ENCODE measurements at places on chromosomes 2 and 18.

DNA sequence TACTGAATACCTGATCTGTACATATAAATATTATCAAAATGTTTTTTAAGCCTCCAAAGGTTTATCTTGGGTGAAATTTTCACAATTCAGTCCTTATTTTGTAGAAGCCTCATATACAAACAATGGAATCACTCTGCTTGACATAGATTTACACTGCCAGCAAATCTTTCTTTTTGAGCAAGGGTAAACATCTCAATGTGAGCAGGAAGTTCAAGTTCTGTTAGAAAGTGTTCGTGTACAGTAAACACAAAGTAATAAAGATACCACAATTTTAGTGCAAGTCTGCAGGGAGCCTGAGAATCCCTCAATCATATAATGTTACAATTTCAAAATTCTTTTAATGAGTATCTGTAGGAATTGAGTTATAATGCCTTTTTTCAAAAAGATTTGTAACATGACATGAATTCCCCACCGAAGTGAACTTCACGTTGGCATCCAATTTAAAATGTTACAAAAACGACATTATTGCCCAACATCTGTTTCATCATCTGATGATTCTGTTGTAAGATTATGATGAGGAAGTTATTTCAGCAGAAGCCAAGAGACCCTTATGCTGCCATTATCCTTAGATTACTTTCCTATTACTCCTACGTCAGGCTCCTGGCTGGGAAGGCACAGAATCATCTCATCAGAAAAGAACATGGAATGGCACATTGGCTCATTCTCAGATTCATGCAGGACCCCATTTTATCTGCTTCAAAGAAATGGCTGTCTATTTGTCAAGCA, 283.9 kb upstream of the ACVR2A start:
- no peak for DNase-seq

GRCh38 chr18:79819968-79820351, 22.2 kb downstream of the KCNG2 start:
- DNase-seq = no peak

GRCh38 chr18:76679945-76680344, 142.4 kb upstream of the ZNF236 start:
- DNase-seq = no peak

GRCh38 chr2:52222128-52222527, 1190.2 kb upstream of the NRXN1 start:
- no peak for DNase-seq

- no peak for DNase-seq
Observed at GRCh38 chr18:44938720-44939665, 258.3 kb downstream of the SETBP1 start.

DNA sequence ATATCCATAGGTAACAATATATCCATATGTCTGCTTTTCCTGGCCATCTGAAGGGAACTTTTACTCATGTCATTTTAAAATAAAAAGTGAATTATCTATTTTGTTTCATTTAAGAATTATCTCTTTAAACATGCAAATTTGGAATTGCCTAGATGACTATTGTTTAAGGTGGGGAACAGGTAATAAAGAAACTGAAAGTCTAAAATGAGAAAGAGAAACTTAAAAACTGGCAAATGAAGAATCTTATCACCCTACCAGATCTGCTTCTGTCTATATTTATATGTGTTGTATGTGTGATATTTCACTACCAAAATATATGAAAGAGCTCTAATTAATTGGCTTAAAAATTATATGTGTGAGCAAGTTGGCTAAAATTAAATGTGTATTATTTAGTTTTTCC, 243.2 kb upstream of the KCNH7 start:
- no peak for DNase-seq

DNA sequence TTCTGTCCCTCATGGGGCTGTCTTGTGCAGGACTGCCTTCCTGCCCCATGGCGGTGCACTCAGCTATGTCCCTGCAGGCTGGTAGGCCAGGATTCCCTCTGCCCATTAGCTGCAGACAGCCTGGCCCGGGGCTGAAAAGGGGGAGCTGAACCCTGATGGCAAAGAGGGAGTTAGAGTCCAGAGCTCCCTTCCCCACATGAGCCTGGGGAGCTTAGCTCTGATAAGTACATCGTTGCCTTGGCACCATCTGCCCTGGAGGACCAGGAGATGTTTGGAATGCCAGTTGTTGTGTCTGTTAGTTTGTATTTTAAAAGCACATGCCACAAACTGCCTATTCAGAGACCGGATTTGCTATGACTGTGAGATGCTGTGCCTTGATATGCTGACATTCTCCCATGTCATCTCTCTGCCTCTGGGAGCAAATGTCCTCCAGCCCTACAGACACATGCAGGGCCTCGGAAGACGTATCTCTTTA, 65.1 kb upstream of the AFF3 start:
- no peak for DNase-seq

- no peak for DNase-seq
Observed at GRCh38 chr2:32237488-32237887, 27.2 kb downstream of the NLRC4 start.

- no peak for DNase-seq
Observed at GRCh38 chr2:153786016-153786415, 85.7 kb upstream of the GALNT13 start.

- no peak for DNase-seq
Observed at GRCh38 chr2:51401546-51401945, 369.6 kb upstream of the NRXN1 start.

- DNase-seq = no peak
Observed at GRCh38 chr18:48809365-48809764, 141.4 kb downstream of the SMAD7 start.

DNA sequence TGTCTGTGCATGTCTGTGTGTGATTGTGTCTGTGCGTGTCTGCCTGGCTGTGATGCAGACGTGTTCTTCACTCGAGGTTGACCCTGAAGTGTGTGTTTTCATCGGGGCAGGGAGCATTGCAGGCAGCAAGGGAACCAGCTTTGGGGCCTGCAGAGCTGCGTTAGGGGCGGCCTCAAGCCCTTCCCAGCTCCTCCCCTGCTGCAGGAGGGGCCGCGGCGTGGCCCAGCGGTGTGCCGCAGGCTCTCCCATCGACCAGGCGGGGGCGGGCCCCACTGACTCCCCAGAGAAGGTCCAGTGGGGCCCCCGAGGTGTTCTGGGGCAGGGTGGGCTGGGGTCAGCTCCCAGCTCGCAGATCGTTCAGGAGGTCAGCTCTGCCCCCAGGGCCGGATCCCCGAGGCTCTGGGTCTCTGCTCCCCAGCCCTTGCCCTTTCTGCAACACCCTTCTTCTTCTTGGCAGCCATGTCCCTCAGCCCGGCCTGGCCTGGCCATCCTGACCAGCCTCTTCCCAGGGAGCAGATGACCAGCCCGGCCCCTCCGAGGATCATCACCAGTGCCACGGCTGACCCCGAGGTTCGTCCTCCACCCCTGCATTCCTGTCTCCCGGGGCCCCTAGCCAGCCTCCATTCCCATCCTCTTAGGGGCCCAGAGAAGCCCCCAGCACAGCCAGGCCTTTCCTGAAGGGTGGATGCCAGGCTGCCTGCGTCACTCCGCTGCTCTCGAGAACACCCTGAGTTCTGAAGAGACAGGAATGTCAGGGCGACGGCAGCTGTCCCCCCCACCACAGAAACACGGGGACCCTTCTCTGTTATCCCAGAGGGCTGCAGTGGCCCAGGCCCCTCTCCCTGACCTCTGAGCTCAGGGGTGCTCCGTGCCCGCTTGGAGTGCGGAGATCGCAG, 11.1 kb upstream of the KLHL30 start:
- DNase-seq = no peak

DNA sequence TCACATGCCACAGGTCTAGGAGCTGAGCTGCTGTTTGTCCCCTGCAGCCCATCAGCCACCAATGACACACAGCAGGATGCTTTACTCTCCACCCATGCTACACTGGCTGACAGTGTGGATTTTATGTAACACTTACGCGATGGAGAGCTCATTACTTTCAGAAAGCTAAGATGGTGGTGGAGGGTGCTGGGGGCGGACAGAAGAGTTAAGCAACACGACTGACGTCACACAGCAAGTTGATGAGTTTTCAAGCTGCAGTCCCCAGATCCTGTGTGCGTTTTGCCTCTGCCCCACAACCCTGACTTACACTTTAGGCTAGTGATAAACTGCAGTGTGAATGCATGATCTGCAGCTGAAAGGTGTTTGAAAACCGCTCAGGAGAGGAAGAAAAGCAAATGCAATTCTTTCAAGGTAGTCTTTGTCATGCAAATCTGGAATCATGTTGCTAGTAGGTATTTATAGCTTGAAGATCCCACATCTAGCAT, 42.4 kb downstream of the MRPS5 start:
- no peak for DNase-seq

DNA sequence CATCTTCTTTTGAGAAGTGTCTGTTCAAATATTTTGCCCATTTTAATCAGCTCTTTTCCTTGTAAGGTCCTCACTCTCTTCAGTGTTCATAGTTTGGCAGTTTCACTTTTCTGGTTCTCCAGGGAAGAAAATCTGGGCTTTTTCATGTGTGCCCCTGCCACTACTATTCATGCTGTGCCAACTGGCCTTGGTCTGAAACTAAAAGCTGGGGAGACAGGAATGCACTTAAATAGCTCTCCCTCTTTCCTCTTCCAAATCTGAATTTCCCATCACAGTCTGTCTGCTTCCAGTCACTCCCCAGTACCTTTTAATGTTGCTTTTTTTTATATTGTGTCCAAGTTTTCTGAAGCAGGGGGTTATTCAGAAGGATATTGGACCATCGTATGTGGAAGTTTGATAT, 574.3 kb upstream of the POU3F3 start:
- DNase-seq = no peak

Measured in stimulated activated CD8-positive, alpha-beta memory T cell treated with anti-CD3 and anti-CD28 coated beads, Interleukin-4, amount 100 ng/mL, for 1 hour (primary cell).